Heart right ventricle (tissue), 16 donors: ENCODE measurements at places on chromosomes 12 and 14. TPM values are rescaled to one million over a fixed set of nuclear protein-coding genes. Genes with fewer than 3 reads are reported as not detected.

DNA sequence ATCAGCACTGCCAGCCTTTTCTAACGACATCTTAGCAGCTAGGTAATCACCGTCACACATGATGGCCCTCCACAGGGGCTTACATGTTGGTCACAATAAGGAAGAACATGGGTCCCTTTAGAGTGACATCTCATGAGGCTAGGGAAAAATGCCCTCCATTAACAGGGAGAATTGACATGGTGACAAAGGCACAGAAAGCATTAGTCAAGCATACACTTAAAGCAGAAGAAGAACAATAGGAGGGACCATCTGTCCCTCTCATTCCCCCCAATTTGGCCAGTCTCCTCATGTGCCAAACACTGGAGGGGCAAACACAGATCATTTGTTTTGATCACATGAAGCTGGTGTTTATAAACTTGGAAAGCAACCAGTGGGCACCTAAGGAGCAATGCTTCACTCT, 78.0 kb downstream of the GRIP1 start:
- no peak for DNase-seq

DNA sequence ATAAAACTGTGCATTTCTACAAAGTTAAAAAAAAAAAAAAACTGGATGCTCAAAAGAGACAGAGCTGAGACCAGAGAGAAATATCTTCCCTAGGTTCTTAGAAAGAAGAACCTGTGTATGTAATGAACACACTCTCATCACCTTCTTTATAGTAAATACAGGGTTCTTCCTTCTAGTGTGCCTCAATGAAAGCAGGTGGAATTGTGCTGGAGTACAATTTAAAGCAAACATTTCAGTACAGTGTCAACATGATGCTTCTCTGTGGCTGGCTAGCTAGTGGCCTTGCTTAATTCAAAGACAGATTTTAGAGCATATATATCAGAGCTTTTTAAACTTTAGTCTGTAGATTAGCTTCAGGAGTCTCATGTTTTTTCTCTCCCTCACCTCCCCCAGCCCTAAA, 249.8 kb upstream of the ARHGAP5 start:
- DNase-seq: no peak

NDRG2 gene
- 286 TPM for polyA plus RNA-seq

DNA sequence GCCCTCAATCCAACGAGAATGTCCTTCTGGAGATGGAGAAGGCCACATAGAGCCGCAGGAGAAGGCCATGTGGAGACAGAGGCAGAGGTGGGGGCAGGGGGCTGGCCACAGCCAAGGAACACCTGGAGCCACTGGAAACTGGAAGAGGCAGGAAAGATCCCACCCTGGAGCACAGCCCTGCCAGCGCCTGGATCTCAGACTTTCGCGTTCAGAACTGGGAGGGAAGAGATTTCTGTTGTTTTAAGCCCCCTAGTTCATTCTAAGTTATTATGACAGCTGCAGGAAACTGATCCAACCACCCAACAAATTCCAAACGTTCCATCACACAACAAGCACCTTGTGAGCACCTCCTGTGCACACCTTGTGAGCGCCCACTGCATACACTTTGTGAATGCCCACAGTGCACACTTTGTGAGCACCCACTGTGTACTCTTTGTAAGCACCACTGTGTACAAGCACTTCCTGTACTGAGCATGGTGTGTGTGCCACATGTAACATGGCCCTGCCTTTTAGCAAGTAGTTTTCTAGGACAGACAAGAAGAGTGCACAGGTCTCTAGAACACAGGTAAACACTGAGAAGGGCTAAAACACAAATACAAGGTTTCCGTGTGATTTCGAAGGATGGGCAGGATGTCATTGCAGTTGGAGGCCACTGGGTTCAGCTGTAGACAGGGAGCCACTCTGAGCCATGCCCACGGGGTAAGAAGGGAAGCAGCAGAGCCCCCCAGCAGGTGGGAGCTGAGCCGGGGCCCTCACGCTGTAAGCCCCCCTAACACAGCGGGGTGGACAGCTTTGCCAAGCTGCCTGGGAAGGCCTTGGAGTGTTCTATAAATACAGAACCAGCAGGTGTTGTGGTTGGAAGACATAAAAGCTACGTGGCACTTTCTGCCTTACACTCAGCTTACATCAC, 15.4 kb downstream of the RIMBP2 start:
- DNase-seq: no peak

KRT72 gene
- polyA plus RNA-seq: not detected

DNA sequence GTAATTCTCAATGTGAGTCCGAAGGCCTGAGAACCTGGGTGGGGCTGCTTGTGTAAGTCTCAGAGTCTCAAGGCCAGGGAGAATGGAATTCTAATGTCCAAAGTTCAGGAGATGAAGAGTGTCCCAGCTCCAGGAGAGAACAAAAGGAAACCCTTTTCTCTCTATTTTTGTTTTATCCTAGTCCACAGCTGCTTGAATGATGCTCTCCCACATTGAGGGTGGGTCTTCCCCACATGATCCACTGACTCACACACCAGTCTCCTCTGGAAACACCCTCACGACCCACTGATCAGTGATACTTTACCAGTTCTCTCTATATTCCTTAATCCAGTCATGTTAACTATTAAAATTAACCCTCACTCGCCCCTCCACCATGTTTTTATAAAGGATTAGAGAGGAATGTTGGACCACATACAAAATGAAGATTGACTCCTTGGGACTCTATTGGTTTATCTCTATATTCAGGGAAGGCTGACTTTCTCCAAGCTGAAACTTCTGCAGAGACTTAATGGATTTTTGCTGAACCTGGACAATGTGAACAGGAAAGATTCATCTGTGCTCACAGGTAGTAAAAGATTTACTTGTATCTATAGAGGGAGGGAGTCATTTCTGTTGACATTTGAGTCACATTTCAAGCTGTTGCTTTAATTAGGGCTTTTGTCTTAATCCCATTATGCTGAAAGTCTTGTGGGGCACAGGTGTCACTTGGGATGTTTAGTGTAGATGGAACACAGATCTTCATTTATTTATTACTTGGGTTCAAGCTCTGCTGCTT, 1061.0 kb upstream of the TMEM132C start:
- DNase-seq: no peak

GRCh38 chr14:88987516-88987915, 163.1 kb downstream of the TTC8 start:
- DNase-seq: no peak

GRCh38 chr14:104314251-104314941, 176.0 kb downstream of the KIF26A start:
- no peak for DNase-seq

- DNase-seq: no peak
Measured at GRCh38 chr12:108542320-108542719, 18.7 kb downstream of the SART3 start.

TMPRSS12 gene
- polyA plus RNA-seq: not detected
